ENCODE measurements at places on chromosomes 13 and 19.

DNA sequence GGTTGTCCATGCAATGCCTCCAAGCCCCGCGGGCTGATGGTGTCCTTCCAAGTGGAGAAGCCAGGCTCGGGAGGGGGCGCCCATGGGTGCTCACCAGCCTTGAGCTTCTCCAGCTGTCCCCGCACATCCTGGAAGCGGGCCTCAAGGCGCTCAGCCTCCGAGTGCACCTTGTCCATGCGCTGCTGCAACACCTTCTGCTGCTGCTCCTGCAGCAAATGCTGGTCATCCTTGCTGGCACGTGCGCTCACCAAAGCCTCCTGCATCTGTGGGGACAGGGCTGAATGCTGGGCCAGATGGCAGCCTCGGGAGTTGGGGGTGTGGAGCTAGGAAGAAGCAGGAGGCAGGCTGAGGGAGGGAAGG, 22.8 kb upstream of the EMP3 start:
- DNase-seq: no peak

DNA sequence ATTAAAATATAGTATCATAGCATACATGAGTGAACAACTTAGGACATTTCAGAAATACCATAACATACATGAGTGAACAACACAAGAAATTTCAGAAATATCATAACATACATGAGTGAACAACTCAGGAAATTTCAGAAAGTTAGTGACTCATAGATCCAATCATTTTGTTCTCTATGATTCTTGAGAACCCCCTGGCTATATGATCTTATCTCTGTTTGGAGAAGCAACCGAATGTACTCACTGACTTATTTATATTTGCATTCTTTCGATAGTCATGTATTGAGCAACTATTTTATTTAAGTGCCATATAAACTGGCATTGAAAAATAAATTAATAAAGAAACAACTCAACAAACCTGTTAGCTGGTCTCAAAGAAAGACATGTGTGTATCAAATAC, 251.1 kb downstream of the EFNB2 start:
- DNase-seq: no peak

DNA sequence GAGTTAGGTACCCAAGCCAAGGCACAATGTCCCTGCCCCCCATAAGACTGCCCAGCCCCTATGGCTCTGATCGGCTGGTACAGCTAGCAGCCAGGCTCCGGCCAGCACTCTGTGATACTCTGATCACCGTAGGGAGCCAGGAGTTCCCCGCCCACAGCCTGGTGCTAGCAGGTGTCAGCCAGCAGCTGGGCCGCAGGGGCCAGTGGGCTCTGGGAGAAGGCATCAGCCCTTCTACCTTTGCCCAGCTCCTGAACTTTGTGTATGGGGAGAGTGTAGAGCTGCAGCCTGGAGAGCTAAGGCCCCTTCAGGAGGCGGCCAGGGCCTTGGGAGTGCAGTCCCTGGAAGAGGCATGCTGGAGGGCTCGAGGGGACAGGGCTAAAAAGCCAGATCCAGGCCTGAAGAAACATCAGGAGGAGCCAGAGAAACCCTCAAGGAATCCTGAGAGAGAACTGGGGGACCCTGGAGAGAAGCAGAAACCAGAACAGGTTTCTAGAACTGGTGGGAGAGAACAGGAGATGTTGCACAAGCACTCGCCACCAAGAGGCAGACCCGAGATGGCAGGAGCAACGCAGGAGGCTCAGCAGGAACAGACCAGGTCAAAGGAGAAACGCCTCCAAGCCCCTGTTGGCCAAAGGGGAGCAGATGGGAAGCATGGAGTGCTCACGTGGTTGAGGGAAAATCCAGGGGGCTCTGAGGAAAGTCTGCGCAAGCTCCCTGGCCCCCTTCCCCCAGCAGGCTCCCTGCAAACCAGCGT, 3.0 kb upstream of the KMT2B start:
- no peak for DNase-seq

GRCh38 chr19:54178581-54179261, 5.8 kb upstream of the TMC4 start:
- DNase-seq: no peak

- DNase-seq: no peak
Observed at GRCh38 chr13:111922086-111922485, 144.9 kb upstream of the SOX1 start.

DNA sequence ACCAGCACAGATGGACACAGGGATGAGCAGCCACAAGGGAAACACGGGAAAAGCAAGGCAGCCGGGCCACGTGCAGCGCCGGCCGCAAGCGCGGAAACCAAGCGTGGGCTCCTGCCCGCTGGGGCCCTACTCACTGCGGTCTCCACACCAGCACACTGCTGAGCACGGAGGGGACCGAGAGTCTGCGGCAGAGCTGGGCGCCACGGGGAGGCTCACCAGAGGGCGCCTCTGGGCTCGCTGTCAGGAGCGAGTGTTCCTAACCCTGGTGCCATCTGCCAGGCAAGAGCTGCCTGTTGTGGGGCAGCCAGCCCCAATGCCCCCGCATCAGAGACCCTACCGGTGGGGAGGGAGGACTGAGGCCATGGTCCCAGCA, 26.5 kb downstream of the MPND start:
- DNase-seq: peak; percentile 62

DNA sequence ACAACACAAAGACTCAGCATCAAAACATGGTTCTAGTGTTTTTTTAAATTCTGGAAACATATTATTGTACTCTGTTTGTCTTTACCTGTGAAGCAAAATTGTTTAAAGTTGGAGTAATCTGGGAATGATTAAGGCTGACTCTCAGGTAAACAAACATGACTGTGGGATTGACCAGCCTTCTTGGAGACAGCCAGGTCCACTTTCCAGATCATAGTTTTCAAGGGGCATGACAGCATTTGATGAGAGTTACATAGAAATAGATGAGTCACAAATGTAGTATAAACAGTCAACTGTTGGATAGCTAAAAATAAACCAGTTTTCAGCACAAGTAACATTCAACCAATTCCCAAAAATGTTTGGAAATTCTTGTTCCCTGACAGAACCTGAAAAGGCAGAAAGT, 1680.9 kb downstream of the OLFM4 start:
- no peak for DNase-seq

DNA sequence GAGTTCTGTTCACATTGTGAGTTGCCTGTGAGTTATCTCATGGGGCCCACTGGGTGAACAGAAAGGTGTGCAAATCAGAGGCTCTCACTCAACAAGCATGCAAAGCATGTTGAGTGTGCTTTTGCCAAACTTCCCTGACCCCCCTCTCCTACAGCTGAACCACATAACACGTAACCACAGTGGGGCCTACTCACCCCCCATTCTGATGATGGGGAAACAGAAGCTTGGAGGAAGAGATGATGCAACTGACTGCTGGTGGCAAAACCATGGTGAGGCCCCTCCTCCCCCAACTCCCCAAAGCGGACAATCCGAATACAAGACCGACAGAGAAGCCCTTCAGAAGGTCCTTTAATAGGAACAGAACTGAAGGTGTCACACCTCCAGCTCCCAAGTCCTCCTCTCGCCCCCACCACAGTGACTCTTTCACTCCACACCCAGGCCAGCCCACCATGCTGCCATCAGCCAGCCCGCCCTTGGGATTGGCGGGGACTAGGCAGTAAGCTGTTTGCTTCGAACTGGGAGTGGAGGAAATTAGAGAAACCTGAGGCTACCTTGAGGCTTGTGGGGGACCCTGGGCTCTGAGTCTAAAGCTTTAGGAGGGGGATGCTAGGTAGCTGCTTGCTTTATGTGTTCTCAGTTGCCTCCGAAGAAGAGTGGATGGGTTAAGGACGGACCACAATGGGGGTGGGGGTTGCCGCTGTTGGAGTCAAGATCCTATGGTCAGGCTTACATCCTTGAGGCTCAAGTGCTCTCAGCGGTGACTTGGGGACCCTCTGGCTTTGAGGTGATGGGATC, 3.8 kb downstream of the ZNF784 start:
- no peak for DNase-seq

- no peak for DNase-seq
Observed at GRCh38 chr13:112735791-112736190, 46.0 kb downstream of the ATP11A start.

DNA sequence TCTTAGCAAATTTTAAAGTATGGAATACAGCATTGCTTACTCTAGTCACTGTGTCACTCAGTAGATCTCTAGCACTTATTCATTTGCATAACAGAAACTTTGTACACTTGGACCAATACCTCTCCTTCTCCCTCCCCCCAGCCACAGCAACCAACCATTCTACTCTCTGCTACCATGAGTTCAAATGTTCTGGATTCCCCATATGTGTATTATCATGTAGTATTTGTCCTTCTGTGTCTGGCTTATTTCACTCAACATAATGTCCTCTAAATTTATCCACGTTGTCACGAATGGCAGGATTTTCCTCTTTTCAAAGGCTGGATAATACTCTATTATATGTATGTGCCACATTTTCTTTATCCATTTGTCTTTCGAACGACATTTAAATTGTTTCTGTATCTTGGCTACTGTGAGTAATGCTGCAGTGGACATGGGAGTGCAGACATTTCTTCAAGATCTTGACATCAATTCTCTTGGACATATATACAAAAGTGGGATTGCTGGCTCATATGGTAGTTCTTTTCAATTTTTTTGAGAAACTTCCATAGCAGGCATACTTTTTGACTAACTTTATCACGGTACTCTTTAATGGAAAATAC, 184.5 kb upstream of the SOX21 start:
- DNase-seq: no peak

DNA sequence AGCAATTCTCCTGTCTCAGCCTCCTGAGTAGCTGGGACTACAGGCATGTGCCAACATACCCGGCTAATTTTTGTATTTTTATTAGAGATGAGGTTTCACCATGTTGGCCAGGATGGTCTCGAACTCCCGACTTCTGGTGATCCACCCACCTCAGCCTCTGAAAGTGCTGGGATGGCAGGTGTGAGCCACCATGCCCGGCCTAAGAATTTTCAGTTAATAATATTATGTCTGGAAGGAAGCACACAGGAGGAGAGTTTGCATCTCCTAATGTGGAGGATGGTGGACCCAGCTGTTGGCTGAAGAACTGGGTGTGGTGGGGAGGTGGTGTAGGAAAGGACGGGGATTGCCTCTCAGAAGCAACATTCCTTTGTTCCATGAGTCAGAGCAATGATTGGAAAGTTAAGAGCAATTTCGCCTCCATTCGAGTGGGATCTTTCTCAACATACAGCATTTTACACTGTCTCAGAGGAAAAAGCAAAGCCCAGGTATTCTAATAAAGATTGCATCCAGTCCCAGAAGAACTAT, 11.9 kb downstream of the PDCD2L start:
- DNase-seq: no peak

DNA sequence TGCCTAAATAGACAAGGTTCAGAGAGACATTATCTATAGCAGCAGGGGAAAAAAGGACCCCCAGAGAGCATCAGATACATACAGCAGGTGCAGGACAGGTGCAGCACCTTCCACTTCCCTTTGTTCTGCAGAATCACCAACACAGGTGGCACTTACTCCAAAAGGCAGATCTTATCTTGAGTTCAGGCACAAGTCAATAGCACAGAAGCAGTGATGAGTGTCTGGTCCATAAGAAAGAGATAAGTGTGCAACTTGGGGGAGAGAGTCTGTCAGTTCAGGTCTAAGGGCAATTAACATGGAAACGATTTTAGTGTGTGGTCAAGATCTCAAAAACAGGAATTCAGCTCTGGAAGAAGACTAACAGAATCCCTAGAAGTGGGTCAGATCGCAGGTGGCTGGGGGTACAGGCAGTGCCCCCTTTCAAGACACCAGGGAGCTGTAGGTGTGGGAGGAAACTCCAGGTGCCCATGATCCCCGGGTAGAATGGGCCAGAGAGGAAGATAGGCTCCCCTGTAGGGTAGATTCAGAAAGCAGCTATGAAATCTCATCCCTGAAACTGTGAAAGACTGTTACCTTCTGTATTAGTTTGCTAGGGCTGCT, 40.6 kb downstream of the TNFSF11 start:
- no peak for DNase-seq
